Activated CD8-positive, alpha-beta T cell treated with anti-CD3 and anti-CD28 coated beads for 36 hours (primary cell): ENCODE measurements at places on chromosomes 6 and 20. TPM values are rescaled to one million over a fixed set of nuclear protein-coding genes. Genes with fewer than 3 reads are reported as not detected.

OR2B6 gene
- not detected for total RNA-seq

GRCh38 chr20:53826597-53827291 is 233.1 kb upstream of the ZNF217 start:
- no peak for DNase-seq
- no peak overlapping the region for H3K4me3 ChIP-seq
- no peaks in the 10 kb centered on the region for H3K27me3 ChIP-seq
- H3K27ac ChIP-seq, result peak overlapping the region; percentile 19

WFDC12 gene
- total RNA-seq, result not detected

GRCh38 chr6:128557081-128557480 is 36.7 kb upstream of the PTPRK start:
- H3K4me1 ChIP-seq, result no peaks in the 10 kb centered on the region
- H3K4me3 ChIP-seq, result no peak overlapping the region
- H3K27ac ChIP-seq, result no peak overlapping the region
- H3K36me3 ChIP-seq, result no peaks in the 10 kb centered on the region
- H3K27me3 ChIP-seq, result peaks cover 9% of the 10 kb centered on the region
- no peak for DNase-seq

DNA sequence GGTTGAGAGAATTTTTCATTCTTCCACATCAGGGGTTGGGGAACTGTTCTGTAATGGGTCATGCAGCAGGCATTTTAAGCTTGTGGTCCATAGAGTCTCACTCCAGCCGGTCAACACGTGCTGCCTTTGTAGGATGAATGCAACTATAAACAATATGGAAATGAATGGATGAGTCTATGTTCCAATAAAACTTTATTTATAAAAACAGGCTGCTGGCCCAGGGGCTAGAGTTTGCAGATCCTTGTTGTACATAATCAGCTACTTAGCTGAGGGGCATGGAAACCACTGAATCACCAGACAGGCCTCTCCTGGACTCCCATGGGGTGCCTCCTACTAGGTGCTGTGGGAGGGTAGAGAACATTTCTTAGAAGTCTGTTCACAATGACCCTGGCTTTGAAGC is 243.4 kb downstream of the BMP7 start:
- H3K27me3 ChIP-seq, result peaks cover 16% of the 10 kb centered on the region
- no peak overlapping the region for H3K4me3 ChIP-seq
- H3K4me1 ChIP-seq, result no peaks in the 10 kb centered on the region
- no peak overlapping the region for H3K27ac ChIP-seq
- DNase-seq, result no peak
